ENCODE measurements at places on chromosomes 3 and 15.

DNA sequence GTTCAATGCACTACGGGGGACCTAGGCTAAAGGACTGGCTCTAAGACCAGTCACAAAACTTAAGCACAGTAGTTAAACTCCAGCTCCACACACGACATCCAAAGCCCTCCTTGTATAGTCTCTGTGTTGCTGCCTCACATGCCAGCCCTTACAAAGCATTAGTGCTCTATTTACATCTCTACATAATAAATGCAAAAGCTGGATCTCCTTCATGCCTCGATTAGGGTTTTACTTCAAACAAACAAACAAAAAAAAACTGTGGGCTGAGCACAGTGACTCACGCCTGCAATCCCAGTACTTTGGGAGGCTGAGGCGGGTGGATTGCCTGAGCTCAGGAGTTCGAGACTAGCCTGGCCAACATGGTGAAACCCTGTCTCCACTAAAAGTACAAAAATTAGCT lies 9.6 kb downstream of the PGBD4 start:
- DNase-seq, result no peak

DNA sequence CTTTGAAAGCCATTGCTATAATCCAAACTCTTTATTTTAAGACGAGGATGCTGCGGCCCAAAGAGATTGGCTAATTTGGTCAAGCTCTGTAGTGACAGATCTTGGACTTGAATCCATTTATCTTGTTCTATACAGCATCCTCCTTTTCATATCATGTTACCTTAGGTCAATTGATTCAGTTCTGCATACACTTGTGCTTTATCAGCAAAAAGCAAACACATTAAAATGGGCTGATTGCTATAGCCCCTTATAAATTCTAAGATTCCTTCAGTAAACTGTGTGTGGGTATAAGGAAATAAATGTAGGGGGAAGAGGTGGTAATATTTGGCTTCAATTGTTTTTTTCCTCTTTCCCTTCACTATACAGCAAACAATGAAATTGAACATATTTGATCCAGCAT lies 40.1 kb upstream of the NECTIN3 start:
- no peak for DNase-seq

GRCh38 chr15:101033801-101034200 lies 114.6 kb downstream of the LRRK1 start:
- DNase-seq, result no peak

- no peak for DNase-seq
Observed at GRCh38 chr3:151305775-151306151, 10.9 kb downstream of the GPR87 start.

- no peak for DNase-seq
Observed at GRCh38 chr3:21551019-21551418, 200.0 kb downstream of the ZNF385D start.

- no peak for DNase-seq
Observed at GRCh38 chr15:87682527-87682926, 574.0 kb downstream of the NTRK3 start.

GRCh38 chr3:65854606-65855304 lies 184.0 kb downstream of the MAGI1 start:
- DNase-seq, result no peak

DNA sequence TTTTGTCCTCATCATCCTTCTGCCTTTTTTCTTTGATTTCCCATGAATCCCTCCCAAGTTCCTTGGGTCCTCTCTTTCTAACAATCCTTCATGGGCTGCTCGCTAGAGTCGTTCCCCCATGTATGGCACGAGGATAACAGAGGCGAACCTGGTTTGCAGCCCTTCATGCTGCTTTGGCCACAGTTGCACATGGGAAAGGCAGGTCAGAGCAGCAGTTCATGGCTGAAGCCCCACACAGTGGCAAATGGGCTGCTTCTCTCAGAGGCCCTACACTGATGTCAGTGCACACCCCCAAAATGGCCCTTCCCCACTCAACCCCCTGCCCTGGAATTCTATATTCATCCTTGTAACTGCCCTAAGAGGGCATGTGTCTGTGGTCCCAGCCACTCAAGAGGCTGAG lies 335.4 kb upstream of the IGF1R start:
- no peak for DNase-seq
